ENCODE measurements at places on chromosomes 2 and 18.
A peak's percentile ranks its signal among the peaks of the same experiment; 100 is the strongest.

DNA sequence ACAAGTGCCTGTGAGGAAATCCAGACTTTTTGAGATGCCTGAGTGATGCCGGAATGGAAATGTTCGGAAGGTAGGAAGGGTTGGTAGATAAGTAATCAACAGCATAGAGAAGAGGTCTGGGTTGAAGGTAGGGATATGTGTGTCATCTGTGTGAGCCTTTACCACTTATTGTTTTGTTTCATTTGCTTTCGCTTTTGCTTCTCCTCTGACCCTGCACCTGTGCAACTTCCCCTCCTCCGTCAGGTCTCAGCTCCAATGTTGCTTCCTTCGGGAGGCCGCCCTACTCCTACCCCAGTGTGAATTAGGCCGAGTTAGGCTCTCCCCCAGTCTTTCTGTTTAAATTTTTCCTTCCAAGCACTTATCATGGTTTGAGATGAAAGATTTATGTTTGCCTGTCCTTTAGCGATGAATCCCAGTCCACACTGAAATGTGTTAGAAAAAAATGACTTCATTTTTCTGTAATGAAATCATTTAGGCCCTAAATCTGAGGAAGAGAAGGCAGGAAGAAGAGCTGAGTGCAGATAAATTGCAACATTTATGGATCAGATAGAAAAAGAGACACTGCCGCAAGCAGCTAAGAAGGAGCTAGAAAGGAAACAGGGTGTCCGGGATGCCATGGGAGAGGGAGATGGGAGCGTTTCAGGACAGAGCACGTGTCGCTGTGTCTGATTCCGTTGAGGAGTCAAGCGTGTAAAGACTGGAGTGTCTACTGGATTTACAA, 139.6 kb upstream of the PELI1 start:
- DNase-seq: no peak

DNA sequence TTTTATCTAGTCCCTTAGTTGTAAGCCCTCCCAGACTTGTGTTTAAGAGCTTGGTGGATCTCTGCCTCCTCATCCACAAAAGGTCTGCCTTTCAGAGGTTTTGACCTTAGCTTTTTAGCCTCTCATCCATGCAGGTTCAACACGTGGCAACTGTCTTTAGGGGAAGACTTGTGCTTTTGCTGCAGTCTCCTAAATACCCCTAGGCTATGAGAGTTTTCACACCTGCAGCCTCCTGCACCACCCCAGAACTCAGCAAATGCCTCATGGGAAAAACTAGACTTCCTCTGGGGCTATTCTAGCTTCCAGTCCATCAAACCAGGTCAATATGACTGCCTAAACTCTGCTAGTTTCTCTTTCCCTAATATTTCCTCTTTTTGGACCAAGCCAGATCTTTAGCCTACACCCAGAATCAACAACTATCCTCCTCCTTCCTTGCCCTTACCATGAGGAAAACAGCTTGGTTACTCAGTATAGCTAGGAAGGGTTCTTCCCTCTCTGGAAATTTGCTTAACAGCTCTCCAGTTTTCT, 132.3 kb upstream of the RIOK3 start:
- DNase-seq: no peak

DNA sequence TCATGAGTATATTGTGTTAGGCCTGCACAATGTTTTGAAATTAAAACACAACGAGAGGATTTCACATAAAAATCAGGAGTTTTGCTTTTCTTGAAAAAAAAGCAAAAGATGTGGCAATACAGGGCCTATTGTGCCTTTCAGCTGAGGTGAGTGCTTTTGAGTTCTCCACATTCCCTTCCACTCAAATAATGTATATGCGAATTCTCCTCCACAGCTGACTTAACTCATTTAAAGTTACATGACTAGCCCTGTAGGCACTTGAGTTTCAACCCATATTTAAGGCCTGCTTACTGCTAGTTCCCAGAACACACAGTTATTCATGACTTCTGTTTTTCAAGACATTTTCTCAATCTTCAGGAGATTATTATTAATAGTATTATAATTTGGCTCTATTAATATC, 353.1 kb downstream of the NUP35 start:
- no peak for DNase-seq

DNA sequence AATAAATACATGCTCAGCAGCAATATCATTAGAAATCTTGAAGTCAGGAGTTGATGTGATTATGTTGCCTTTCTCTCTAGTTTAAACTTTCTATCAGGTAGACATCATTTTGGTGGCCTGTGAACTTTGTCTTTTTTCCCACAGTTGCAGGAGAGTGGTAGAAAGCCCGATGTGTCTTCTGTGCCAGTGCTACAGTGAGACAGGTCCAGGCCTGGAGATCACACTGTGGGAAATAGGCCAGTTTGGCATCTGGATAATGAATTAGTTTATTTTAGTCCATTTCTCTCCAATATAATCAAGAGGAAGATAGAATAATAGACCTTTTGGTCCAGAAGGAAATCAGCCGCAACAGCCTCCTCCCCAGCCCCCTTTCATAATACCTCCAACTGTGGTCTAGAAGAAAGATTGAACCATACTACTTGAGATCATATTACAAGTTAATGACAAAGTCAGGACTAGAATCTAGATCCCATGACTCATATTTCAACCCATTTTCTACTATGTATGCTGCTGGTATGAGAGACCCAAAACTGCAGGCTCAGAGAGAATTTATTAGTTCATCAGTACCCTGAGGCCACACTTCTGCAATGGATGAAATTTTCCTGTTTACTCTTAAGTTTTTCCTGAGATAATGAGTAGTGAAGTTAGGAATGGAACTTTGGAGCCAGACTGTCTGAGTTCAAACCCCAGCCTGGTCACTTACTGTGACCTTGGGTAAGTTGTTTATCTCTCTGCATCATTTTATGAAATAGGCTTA, 20.6 kb downstream of the KCMF1 start:
- DNase-seq: no peak

GRCh38 chr2:179234658-179235240, 29.9 kb downstream of the SESTD1 start:
- no peak for DNase-seq

DNA sequence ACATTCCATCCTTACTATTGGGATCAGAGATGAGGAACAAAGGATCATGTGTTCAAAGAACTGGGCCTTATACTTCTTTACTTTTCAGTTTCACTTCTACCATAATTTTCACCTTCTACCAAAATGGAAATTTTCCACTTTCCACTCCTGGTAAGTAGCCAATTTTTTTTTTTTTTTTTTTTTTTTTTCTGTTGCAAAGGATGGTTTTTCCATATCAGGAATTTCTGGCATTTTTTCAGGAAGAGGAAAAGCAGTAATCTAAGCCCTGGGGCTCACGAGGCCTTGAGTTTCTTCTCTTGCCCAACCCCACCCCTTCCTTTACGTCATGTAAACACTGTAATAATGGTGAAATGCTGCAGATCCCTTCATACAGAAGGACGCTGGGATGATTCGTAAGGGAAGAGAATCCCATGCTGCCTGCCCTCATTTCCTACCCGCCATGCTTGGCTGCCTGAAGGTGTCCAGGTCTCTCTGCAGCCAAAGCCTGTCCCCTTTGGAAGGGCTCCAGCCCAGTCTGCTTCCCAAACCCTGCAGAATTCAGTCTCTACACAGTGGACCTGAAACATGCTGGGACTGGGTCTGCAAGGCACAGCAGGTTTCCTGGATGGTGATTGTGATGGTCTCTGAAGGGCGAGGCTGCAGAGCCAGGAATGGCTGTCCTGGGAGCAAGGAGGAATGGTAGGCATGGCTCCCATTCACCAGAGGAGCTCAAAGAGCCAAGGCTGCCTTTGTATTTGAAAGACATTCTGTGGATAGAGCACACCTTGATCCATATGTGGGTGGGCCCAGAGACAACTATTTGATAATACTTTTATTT, 57.0 kb downstream of the EFR3B start:
- DNase-seq: no peak

DNA sequence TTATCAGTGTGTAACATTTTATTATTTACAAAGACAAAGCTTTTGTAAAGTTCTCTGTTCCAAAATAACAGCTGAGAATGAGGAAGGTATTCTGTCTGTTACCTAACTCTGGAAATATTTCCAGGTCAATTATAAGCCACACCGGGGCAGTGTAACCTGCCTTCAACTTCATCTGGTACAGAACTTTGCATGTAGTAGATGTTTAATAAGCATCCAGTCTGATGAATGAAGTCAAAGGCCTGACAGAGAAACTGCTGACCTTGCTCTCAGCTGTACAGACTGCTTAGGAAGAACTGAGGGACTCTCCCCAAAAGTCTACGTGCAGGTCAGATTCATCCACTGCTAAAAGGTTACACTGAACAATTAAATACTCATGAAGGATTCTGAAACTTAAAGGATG, 43.3 kb downstream of the WDFY1 start:
- DNase-seq: no peak

DNA sequence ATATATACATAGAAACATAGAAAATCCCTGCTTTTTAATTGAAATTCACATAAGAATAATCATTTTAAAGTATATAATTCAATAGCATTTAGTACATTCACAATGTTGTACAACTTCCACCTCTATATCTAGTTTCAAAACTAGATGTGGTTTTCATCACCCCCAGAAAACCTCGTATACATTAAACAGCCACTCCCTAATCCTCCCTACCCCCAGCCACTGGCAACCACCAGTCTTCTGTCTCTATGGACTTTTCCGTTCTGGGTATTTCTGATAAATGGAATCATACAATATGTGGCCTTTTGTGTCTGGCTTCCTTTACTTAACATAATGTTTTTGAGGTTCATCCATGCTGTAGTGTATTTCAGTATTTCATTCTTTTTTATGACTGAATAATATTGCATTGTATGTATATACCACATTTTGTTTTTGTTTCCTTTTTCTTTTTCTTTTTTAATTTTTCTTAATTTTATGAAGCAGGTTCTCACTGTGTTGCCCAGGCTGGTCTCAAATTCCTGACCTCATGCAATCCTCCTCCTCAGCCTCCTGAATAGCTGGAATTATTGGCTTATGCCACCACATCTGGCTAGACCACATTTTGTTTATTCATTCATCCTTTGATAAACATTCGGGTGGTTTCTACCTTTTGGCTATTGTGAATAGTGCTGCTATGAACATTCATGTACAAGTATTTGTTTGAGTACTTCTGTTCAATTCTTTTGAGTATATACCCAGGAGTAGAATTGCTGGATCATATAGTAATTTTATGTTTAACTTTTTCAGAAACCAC, 50.6 kb upstream of the RNF152 start:
- DNase-seq: no peak

- no peak for DNase-seq
Measured at GRCh38 chr2:104233591-104233990, 620.3 kb upstream of the POU3F3 start.

GRCh38 chr2:231521443-231521842, 8.8 kb downstream of the NMUR1 start:
- DNase-seq: no peak

GRCh38 chr2:48249631-48250473, 280.1 kb upstream of the STON1 start:
- DNase-seq: peak; percentile 23

DNA sequence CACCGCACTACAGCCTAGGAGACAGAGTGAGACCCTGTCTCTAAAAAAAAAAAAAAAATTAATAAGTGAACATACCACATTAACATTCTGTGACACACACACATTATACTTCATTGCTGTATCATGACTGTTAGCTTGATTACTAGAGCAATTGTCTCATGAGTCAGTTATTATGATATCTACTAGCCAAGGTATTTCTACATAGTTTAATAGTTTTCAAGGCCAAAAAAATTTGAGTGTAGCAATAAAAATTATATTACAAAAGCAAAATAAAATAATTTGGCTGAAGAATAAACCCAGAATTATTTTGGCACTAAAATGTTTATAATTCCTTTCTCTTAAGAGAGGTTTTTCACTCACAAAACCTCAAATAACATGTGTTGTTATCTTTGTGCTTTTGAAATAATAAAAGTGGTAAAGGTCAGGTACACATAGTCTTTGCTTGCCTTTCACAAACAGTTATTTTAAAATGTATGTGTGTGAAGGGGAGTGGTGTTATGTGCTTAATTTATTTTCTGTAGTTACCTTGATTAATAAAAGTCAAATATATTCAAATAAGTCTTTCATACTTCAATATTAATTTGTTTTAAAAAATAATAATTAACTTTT, 136.9 kb upstream of the SPOPL start:
- no peak for DNase-seq

DNA sequence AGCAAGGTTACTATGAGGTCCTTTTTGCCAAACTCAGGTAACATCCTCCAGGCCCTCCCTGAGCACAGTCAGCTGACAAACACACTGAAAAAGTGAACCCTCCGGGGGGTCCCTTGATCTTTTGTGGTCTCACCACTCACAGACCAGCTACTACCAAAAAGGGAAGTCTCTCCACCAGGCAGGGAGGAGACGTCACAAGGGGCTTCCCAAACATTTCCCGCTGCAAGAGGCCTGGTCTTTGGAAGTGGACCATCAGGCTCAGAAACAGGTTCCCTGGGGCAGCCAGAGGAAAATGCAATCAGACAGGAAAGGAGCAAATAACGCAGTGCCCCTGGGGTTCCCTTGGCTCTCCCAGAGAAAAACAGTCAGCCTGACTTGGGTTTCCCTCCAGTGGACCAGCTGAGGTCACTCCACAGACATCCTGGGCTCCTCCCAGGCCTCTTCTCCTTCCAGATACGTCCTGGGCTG, 38.7 kb upstream of the POMC start:
- no peak for DNase-seq

- no peak for DNase-seq
Measured at GRCh38 chr2:19484736-19485135, 126.3 kb upstream of the OSR1 start.

DNA sequence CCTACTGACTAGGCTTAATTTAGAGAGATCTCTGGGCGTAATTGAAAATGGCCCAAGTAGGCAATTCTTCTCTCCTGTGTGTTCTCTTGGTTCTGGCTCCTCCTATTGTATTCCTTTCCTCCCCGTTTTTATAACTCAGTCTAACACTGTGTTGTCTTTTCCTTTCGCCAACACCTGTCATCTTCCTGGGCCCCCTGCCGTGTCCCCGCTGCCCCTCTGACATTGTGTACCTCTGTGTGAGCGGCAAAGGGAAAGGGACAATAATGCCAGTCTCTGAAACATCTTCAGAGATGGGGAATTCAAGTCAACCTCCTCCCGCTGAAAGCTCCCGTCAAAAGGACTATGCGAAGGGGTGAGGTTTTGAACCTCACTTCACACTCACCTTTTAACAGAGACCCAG, 210.9 kb downstream of the GBX2 start:
- DNase-seq: no peak

- DNase-seq: no peak
Measured at GRCh38 chr2:150526006-150526405, 38.5 kb upstream of the RND3 start.

GRCh38 chr2:179051250-179051649, 1.3 kb upstream of the CCDC141 start:
- no peak for DNase-seq

GRCh38 chr2:148917431-148917830, 42.4 kb downstream of the KIF5C start:
- DNase-seq: no peak

DNA sequence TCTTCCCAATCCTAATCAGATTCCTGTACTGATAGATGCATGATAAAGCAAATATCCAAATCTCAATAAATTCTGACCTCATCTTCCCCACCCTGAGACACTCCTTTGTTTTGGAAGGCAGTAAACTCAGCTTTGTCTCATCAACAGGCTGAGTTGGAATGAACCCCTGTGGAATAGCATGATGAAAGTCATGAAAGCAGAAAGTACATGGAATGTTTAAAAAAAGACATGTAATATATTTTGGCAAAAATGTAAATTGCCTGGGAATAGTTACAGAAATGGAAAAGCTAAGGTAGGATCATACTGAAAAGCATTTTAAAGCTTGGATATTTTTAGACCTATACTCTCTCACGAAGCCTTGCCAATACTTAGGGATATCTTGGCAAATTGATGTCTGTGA, 468.7 kb upstream of the CDH7 start:
- DNase-seq: no peak

GRCh38 chr2:10454505-10454904, 6.4 kb upstream of the ODC1 start:
- no peak for DNase-seq

- no peak for DNase-seq
Measured at GRCh38 chr18:55152801-55153200, 193.5 kb upstream of the CCDC68 start.
